ENCODE measurements at places on chromosomes 12 and 14.

GRCh38 chr14:99713972-99714371 lies 29.9 kb downstream of the CYP46A1 start:
- DNase-seq = no peak

DNA sequence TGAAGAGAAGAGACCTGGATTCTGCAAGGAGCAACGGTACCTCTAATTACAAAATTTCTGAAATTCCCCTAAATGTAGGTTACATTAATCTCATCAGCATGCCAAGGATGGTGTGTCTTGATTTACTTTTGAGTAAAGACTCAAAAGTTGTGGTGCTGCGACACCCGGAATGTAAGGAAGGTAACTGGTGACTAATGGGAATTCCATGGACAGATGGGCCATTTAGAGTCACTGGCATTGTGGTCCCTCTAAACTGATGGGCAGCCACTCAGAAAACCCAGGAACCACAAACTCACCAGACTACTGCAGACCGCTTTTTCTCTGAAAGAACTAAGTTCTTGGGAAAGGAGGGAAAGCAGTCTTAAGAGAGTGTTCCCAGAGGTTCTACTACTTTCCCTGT lies 32.8 kb downstream of the GRIN2B start:
- DNase-seq = no peak

- DNase-seq = no peak
These were observed at the start of gene LRP1-AS for GRCh38 chr12:57146961-57147944. Gene LRP1-AS, minus strand, starts transcription at chr12:57147619.

DNA sequence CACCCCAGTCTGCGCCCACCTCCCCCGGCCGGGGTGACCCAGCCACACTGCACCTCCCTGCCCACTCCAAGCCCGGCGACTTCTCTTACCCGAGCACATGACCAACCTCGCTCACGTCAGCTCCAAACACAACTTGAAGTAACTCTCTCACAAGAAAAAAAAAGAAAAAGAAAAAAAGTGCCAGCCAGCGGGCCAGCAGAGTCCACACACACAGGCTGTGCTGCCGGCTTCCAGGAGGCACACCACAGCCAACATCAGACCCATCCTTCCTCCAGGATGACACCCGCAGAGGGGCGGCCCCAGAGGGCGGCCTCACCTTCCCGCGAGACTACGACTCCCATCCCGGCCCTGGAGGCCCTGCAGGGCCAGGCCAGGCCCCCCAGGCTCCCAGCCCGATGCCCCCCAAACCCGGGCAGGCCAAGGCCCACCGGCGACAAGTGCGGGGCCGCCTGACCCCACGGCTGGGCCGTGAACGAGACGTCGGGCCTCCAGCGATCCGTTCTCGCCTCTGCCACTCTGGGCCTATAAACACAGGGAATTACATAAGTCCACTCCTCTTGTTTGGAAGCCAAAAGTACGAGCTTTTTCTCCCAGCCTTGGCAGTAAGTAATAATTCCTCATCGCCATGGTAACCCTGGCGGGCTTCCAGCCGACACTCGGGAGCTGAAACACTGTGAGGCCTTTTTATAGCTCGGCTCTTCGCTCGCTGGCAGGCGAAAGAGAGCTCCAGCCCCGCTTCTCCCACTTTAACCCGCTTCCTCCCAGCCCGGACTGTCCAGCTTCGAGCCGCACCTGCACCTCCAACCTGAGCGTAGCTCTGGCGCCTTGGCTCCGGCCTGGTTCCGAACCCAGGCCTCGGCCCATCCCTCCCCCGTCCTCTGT lies 49.1 kb downstream of the NCOR2 start:
- DNase-seq = no peak

- no peak for DNase-seq
These were observed 129.7 kb downstream of the CHST11 start for GRCh38 chr12:104586351-104586919.
